ENCODE measurements at places on chromosomes 16 and 17.
A peak's percentile ranks its signal among the peaks of the same experiment; 100 is the strongest.

- DNase-seq, result no peak
Observed at GRCh38 chr17:42072323-42073187, 22.2 kb upstream of the C17orf113 start.

- DNase-seq, result peak; percentile 51
Observed at GRCh38 chr17:28726226-28726626, at the start of gene TLCD1. Gene TLCD1, minus strand, starts transcription at chr17:28726233. Its CDS starts 136 bp downstream, at chr17:28726097.

DNA sequence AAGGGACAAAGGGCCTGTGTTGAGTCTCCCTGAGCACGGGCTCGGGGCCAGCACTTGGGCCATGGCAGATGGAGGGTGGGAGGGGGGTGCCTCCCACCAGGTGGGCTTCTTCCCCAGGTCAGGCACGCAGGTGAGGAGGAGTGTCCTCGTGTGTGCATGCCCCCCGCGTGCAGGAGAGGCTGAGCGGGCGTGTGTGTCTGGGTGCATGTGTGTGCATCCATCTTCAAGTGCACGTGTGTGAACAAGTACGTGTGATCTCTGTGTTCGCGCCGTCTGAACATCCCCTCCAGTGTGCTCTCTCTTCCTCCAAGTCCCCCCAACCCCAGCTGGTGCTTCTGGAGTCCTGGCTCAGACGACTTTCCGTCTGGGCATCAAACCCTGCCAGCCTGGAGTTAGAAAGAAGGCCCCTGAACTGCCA is 2.7 kb upstream of the ZG16B start:
- DNase-seq, result no peak

DNA sequence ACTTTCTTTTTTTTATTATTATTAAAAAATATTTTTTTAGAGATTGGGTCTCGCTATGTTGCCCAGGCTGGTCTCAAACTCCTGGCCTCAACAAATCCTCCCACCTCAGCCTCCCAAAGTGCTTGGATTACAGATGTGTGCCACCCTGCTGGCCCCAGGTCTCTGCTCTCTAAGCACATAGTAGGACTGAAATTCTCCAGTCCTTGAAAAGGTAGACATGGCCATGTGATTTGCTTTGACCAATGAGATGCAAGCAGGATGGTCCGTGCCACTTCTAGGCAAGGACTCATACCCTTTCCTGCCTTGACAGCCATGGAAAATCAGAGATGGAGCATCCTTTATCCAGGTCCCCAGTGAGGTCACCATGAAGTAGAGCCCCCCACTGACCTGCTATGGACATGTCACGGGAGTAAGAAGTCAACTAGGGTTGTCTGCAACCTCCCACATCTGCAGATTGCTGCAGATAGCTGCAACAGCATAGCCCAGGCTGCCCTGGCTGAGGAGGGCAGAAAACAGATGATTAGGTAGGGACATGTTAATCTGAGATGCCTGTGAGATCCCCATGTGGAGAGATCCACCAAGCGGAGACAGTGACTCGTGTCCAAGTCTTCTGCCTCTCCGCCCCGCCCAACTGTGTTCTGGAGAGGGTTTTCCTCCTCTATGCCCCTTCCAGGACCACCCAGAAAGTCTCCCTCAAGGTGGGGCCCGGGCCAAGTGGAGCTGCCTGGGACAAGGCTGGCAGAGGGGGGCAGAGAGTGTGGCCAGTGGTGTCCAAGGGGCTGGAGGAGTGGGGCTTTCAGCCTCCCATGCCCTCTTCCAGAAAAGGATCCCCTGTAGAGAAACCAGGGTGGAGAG is 11.0 kb downstream of the GSG1L start:
- no peak for DNase-seq

GRCh38 chr16:88473666-88474534 is 20.8 kb downstream of the ZFPM1 start:
- DNase-seq, result no peak

DNA sequence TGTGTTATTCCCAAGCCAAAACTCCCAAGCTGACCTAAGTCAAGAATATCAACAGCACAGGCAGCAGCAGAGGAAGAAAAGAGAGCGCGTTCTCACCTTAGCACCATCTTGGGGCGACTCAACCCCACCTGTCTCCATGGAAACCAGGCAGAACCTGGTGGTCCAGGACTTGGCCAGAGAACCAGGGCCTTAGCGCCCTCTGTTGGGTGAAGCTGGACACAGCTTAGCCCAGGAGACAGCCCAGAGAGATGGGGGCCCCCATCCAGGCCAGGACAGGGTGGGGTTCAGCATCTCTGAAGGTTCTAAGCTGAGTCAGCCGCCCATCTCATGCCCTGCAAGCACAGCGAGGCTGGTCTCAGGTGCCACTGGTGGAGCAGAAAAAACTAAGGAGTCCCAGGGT is 60.1 kb upstream of the TMEM132E start:
- DNase-seq, result peak; percentile 6

- no peak for DNase-seq
Observed at GRCh38 chr17:59623151-59623550, 3.5 kb downstream of the CLTC start.

GRCh38 chr17:8935191-8935590 is 30.3 kb downstream of the PIK3R5 start:
- peak; percentile 38 for DNase-seq

DNA sequence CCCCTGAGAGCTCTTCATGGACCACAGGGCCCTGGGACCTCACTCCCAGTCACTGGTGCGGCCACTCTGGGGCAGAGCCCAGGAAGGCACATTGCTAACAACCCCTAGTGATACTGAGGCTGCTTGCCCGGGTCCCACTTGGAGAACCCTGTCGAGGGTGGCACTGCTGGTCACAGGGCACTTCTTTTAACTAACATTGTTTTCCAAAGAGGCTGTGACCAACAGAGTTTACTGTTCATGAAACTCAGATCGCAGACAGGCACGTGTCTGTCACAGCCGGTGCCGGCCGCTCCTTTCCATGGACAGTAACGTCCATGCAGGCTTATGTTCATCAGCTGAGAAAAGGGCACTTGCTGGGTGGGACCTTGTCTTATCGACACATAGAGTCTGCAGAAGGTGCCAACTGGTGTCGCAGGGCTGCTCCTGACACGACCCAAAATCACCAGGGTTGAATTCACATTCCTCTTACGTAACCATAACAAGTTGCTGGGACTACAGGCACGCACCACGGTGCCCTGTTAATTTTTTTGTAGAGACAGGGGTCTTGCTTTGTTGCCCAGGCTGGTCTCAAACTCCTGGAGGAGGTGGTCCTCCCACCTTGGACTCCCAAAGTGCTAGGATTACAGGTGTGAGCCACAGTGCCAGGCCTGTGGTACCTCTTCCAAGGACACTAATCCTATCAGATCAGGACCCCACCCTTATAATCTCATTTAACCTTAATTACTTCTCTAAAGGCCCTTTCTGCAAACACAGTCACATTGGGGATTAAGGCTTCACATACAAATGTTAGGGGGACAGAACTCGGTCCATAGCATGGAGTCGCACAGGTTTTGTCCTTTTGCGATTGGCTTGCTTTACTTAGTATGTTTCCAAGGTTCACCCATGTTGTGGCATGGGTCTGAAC is 1.2 kb upstream of the ZC3H18 start:
- DNase-seq, result no peak

DNA sequence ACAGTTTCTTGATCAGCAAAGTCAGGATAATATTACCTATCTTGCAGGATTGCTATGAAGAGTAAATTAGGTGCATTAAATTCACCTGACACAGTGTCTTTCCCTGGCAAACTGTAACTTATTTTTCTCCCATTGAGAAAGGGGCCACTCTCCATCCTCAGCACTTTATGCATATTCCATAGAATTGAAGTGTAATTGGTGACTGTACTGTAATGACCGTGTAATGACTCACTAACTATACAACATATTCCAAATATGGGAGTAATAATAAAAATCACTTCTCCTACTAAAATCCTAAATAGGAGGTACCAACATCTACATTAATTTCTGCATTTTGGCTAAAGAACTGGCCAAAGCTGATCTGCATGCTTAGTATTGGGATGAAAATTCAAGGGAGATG is 141.9 kb upstream of the NOG start:
- DNase-seq, result no peak

DNA sequence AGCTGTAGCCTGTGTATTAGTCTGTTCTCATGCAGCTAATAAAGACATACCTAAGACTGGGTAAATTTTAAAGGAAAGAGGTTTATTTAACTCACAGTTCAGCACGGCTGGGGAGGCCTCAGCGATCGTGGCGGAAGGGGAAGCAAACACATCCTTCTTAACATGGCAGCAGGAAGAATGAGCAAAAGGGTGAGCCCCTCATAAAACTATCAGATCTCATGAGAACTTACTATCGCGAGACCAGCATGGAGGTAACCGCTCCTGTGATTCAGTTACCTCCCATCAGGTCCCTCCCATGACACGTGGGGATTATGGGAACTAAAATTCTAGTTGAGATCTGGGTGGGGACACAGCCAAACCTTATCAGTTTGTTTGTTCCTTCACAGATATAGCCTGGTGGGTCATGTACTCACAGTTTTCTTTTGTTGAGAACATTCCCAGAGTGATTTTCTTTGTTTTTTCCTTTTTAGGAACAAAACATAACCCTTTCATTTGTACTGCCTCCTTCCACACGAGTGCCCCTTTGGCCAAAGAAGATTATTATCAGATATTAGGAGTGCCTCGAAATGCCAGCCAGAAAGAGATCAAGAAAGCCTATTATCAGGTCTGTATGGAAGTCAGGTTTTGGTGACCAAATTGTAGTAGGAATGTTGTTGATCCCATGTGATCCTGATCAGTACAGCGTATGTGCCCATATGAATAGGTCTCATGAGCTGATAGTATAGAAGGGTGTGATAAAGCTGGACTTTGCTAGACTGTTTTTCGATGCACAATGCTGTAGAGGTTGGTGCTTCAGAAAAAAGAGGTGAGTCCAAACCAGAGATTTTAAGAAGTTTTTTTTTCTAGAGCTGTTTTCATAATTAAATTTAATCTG is 8.5 kb downstream of the DNAJA3 start:
- no peak for DNase-seq

- DNase-seq, result no peak
Observed at GRCh38 chr17:28468781-28469180, 4.7 kb upstream of the SLC13A2 start.

DNA sequence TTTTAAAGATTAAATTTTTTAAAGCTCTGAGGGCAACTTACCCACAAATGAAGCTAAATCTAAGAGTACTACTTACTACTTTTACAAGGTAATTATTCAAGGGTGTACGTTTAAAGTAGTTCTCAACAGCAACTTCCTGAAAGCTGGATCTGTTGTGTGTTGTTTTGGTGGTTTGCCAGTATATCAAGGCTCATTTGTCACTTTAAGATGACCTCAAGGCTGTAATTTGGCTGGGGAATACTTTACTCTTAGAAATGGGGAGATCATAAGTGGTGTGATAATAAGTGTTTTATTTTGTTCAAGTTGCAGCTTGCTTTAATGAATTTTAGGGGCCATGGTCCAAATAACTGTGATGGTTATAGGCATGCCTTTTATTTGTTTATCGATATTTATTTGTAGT is 30.4 kb downstream of the AP2B1 start:
- no peak for DNase-seq

All from iris pigment epithelial cell (primary cell).